ENCODE measurements at places on chromosomes 1 and 21. TPM values are rescaled to one million over a fixed set of nuclear protein-coding genes. Genes with fewer than 3 reads are reported as not detected.
A peak's percentile ranks its signal among the peaks of the same experiment; 100 is the strongest.

Gene KDF1
- not detected for total RNA-seq

Gene LCE2B
- not detected for total RNA-seq

GRCh38 chr1:220127076-220127475, 33.1 kb downstream of the IARS2 start:
- H3K27me3 ChIP-seq, result no peaks in the 10 kb centered on the region
- H3K27ac ChIP-seq, result no peak overlapping the region
- peaks cover 30% of the 10 kb centered on the region for H3K36me3 ChIP-seq
- no peaks in the 10 kb centered on the region for H3K4me1 ChIP-seq
- no peak overlapping the region for H3K4me3 ChIP-seq

DNA sequence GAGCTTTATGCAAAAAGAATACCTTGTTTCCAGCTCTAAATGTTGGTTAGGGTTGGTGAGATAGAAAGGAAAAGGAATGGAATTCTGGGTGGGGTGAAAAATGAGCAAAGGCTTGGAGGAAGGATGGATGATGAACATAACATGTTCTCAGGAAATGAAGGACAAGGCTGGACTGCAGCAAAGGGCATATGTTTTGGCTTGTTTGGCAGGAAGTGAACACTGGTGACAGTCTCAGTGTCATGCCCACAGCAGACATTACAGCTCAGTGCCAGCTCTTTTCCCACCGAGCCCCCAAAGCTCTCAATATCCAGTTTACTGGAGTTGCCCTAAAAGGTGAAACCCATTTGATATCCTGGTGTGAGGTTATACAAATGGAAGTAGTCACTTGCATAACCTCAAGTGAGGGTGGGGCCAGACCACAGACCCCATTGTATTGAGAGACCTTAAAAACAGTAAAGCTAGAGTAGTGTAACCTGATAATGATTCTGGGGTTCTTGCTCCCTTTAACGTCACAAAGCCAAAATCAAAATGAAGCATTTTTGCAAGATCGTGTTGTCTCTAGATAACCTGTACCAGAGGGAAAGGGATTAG, 270.6 kb downstream of the NFIA start:
- no peaks in the 10 kb centered on the region for H3K4me1 ChIP-seq
- no peaks in the 10 kb centered on the region for H3K27me3 ChIP-seq
- no peak overlapping the region for H3K4me3 ChIP-seq
- no peak overlapping the region for H3K27ac ChIP-seq
- no peak for DNase-seq
- H3K36me3 ChIP-seq, result no peaks in the 10 kb centered on the region

GRCh38 chr1:244353551-244354091, 98.1 kb downstream of the ADSS2 start:
- H3K4me3 ChIP-seq, result no peak overlapping the region
- H3K27ac ChIP-seq, result peak overlapping the region; percentile 63
- H3K27me3 ChIP-seq, result no peaks in the 10 kb centered on the region
- H3K36me3 ChIP-seq, result no peaks in the 10 kb centered on the region
- peaks cover 21% of the 10 kb centered on the region for H3K4me1 ChIP-seq

DNA sequence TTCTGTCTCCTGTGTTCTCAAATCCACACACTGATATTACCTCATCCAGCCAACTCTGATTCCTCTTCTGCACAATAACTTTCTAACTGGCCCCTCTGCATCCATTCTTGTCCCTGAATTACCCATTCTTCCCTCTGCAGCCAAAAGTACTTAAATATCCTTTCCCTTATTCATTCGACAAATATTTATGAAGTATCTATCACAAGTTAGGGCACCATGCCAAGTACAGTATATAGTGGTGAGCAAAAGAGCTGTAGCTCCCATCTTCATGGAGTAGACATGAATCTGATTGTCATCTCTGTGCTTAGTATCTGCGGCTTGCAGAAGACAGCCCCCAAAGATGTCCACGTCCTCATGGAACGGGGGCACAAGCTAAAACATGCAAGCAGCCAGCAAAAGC, 316.8 kb downstream of the SETD4 start:
- no peak overlapping the region for H3K27ac ChIP-seq
- no peaks in the 10 kb centered on the region for H3K27me3 ChIP-seq
- no peak overlapping the region for H3K4me3 ChIP-seq
- DNase-seq, result peak; percentile 9

Measured in SJSA1 (cell line).